ENCODE measurements at places on chromosomes 11 and 22. TPM values are rescaled to one million over a fixed set of nuclear protein-coding genes. Genes with fewer than 3 reads are reported as not detected.

The CD3D gene
- not detected for total RNA-seq

The NPAS4 gene
- not detected for total RNA-seq

The TSPAN4 gene
- 130 TPM for total RNA-seq

The CDC42BPG gene
- 0.16 TPM for total RNA-seq

The SPDYC gene
- not detected for total RNA-seq

The OR51I1 gene
- 0.60 TPM for total RNA-seq

The TRAF6 gene
- 4.2 TPM for total RNA-seq

The CLMP gene
- total RNA-seq: 139 TPM

The SHANK2 gene
- 0.43 TPM for total RNA-seq

The HSPB2 gene
- 0.63 TPM for total RNA-seq

The PUS3 gene
- 12.8 TPM for total RNA-seq

The TMEM191B gene
- not detected for total RNA-seq

The OTOG gene
- not detected for total RNA-seq

The BTG4 gene
- total RNA-seq: not detected

The PVALB gene
- not detected for total RNA-seq

The C11orf91 gene
- total RNA-seq: not detected

The LRRC74B gene
- total RNA-seq: under 0.01 TPM

The OR5D13 gene
- total RNA-seq: not detected

The CD44 gene
- 385 TPM for total RNA-seq

The MMP8 gene
- under 0.01 TPM for total RNA-seq

The CCDC81 gene
- 0.26 TPM for total RNA-seq

The PATE4 gene
- not detected for total RNA-seq

The OR6A2 gene
- 0.09 TPM for total RNA-seq

The FGF4 gene
- total RNA-seq: not detected

The OR56A1 gene
- under 0.01 TPM for total RNA-seq

The CHRM1 gene
- 0.09 TPM for total RNA-seq

The SLC6A5 gene
- total RNA-seq: not detected

The RNH1 gene
- total RNA-seq: 385 TPM

The OSBP2 gene
- 1.1 TPM for total RNA-seq

The MS4A7 gene
- not detected for total RNA-seq

The NLRP10 gene
- 0.09 TPM for total RNA-seq

The MOV10L1 gene
- 1.1 TPM for total RNA-seq

The CARD18 gene
- not detected for total RNA-seq

The MPPED2 gene
- total RNA-seq: 2.5 TPM

The DERL3 gene
- 0.43 TPM for total RNA-seq

The MMP27 gene
- not detected for total RNA-seq

The SYT9 gene
- total RNA-seq: not detected

The APOA5 gene
- not detected for total RNA-seq

The COX8A gene
- 313 TPM for total RNA-seq

The PLAAT2 gene
- total RNA-seq: not detected

The LRRC10B gene
- not detected for total RNA-seq

The XNDC1N gene
- total RNA-seq: 7.6 TPM

The KCNJ1 gene
- total RNA-seq: under 0.01 TPM

The GRM5 gene
- under 0.01 TPM for total RNA-seq

The CCDC87 gene
- 0.32 TPM for total RNA-seq

The TPBGL gene
- total RNA-seq: not detected

Data from bronchial smooth muscle cell (primary cell).